ENCODE measurements at places on chromosomes 3 and 15.

DNA sequence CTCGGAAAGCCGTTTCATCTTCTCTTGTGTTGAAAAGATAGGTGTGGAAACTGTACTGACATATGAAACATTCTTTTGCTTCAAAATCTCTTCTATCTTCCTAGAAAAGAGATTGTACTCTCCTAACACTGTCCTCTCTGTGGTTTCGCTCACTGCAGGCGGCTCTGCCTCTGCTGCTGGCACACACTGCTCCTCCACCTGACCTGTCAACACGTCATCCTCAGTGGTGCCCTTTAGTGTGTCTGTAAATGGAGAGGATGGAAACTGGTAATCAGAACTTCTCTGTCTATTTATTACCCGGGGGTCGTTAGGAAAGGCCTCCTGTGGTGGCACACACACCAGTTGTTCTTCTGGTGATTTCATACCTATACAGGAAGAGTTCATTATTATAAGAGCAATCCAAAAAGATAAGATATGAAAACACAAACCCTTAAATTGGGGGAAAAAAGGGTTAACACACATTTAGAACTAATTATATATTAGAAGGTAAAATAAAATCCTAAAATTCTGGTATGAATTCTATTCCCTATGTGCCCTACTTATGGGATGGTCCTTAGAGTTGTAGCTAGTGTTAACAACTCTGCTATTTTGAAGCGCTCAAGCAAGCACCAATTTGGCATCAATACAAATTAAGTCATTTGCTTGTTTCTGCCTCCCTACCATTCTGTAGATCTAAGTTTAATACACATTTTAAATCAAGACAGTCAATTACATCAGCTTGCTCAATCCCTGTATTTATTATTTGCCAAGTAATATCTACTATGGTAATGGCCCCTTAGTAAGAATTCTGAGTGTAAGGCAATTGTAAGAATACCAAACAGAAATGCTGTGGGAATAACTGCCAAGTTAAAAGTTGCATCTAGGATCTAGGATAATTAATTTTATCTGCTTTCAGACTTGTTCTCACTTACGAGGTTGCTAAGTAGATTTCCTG is 49.2 kb downstream of the TASOR start:
- DNase-seq, result no peak

DNA sequence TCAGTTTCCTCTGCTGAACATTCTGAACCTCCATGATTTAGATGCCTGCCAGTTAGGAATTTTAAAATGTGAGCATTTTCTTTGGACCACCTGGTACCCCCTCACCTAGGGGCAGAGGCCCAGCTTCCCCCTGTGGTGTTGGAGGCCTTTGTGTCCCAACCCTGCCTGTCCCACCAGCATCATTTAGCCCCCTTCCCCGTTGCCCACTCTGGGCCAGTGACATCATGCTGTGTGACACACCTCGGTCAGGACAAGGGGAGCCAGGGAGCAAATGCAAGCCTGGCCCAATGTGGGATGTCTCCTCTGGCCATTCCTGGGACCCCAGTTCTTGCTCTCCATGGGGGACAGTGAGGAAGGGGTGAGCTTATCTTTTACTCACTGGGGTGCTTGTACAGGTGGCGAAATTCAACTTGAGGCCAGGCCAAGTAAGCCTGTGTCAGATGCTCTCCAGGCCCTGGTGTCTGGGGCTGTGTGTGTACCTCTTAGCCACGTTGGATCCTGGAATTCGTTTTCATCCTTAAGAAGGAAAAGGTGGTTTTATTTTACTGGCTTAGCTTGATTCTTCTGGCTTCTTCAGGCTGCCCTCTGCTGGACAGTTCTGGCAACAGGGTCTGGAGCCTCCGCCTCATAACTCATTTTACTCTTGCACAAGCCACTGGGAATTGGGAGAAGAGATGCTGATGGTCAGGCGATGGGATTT is 49.7 kb upstream of the MYZAP start:
- peak; percentile 64 for DNase-seq

DNA sequence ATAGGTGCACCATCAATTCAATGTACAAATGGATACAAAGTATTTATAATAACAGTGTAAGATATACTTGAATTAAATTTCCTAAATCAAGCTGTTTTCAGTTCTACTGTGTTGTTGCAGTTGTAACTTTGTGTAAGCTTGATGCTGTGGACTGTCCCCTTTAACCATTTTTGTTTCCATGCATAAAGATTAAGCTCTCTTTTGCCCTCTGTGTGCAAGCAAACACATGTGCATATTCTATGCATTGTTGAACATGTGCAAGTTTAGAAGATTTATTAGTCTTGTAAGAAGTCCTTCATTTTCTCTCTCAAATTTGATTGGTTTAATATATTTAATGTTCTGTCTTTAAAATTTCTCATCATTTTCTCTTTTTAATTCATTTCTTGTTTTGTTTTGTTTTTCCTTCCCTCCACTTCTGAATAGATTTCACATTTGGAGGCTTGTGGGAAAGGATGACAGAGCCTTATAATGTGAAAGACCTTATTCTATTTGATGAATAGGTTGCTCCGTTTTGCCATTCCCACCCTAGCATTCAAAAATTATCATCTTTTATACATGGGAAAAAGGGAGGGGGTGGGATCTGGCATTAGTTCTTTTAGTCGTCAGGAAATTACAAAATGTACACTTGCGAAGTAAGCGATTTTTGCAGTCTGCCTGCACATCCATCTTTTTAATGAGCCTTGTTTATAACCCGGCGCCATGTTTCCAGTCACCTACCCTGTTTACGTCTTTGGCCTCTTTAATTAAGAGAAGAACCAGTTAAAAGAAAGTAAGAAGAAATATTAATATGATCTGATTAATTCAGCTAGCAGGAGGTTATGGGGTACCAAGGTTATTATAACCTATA is 961.5 kb upstream of the NR2F2 start:
- DNase-seq, result no peak

DNA sequence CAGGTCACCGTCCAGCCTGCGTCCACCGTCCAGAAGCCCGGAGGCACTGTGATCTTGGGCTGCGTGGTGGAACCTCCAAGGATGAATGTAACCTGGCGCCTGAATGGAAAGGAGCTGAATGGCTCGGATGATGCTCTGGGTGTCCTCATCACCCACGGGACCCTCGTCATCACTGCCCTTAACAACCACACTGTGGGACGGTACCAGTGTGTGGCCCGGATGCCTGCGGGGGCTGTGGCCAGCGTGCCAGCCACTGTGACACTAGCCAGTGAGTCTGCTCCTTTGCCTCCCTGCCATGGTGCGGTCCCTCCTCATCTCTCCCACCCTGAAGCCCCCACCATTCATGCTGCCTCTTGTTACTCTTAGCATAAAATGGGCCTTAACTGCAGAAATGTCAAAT is 39.2 kb downstream of the BOC start:
- no peak for DNase-seq

- DNase-seq, result no peak
These were observed 1.3 kb downstream of the TSPAN3 start for GRCh38 chr15:77069521-77070121.

DNA sequence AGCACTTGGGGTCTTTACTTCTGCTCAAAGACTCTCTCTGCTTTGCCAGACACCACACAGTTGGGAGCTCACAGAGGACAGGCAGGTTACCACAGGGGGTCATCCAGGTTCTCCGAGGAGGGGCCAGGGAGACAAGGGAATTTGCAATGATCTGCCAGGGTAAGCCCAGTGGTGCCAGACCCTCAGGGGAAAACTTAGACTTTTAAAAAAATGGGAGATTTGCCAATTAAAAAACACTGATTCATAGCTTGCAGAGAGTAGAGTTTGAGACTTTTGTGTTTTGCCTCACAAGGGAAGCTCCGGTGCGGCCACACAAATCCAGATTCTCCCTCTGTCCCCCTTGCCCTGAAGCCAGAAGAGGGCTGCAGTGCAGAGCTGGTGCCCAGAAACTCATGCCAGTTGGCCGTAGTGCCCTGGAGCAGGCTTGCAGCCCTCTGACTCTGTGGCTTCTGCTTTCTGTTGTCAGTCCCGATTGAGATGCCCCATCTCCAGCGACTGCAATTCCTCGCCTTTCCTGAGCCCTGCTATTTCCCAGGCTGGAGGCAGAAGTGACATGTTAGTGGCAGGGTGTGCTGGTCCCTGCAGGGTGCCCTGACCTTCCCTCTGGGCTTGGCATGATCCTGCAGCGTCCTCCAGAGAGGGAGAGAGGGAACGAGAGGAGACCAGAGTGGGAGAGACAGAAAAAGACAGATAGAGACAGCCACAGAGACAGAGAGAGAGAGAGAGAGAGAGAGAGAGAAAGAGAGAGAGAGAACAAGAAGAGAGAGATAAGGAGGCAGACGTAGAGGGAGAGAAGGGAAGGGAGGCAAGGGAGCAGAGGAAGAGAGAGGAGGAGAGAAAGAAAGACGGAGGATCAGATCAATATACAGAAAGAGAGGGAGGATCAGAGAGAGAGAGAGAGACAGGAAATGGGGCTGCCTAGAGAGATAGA is 46.0 kb downstream of the RHCG start:
- DNase-seq, result no peak
